Posterior vena cava (tissue), 2 donors: ENCODE measurements at places on chromosomes 7 and 10. TPM values are rescaled to one million over a fixed set of nuclear protein-coding genes. Genes with fewer than 3 reads are reported as not detected.
A peak's percentile ranks its signal among the peaks of the same experiment; 100 is the strongest.

- peak; percentile 68 for DNase-seq
Measured at GRCh38 chr10:131437556-131438475, 126.3 kb upstream of the TCERG1L start.

Gene CROT
- 11.8 TPM for total RNA-seq

DNA sequence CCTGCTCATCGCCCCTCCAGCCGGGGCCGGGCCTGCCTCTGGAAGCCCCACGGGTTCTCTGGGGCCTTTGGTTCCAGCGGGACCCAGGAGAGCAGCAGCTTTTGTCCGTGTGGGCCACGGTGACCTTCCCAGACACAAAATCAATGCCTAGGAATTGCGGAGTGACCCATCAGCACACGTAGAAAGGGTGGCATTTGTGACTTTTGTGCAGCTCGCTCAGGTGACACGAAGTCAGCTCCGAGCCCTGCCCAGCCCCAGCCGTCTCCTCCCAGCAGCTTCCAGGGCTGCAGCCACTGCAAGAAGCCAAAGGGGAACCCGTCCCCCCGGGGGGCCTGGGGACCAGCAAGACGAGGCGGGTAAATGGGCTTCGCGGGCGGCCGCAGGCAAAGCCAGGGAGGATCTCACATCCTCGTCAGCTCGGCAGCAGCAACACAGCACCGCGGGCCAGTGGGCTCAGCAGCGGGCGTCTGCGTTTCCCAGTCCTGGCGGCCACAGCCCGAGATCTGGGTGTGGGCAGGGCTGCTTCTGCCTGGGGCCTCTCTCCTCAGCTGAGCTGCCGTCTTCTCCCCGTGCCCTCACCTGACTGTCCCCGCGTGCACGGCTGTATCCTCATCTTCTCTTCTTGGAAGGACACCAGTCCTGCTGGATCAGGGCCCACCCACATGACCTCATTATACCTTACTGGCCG, 88.5 kb downstream of the PAXIP1 start:
- peak; percentile 81 for DNase-seq

- no peak for DNase-seq
Measured at GRCh38 chr10:130575756-130576285, 439.6 kb downstream of the GLRX3 start.

GRCh38 chr10:8069108-8069507, 14.6 kb downstream of the GATA3 start:
- DNase-seq: no peak

GRCh38 chr7:108628678-108629077, 59.0 kb downstream of the DNAJB9 start:
- no peak for DNase-seq
